ENCODE measurements at places on chromosomes 7 and 10.

DNA sequence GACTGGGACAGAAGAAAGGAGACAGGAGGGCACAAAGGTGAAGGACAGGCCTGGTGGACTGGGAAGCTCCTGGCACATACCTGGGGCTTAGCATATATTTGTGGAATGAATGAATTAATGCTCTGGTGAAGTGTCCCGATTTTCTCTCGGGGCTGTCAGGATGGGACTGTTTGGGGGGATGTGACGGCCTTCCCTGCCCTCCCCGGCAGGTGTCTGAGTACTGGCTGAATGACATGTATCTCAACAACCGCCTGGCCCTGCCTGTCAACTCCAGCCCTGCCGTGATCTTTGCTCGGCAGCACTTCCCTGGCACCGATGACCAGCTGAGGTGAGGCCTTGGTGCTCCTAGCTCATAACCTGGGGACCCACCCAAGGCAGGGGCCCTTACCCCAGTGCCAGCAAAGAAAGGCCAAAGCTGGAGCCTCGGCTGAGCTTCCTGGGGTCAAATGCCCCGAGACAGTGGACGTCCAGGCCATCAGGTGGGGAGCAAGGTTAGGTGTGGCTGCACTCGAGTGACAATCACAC lies 6.5 kb downstream of the CHAT start:
- no peak overlapping the region for H3K27ac ChIP-seq
- H3K4me3 ChIP-seq: no peak overlapping the region
- H3K4me1 ChIP-seq: no peaks in the 10 kb centered on the region
- no peaks in the 10 kb centered on the region for H3K36me3 ChIP-seq
- H3K27me3 ChIP-seq: peaks cover 97% of the 10 kb centered on the region

GRCh38 chr7:141915565-141915964 lies 634 bp upstream of the OR9A4 start:
- H3K36me3 ChIP-seq: no peaks in the 10 kb centered on the region
- no peak for DNase-seq
- no peaks in the 10 kb centered on the region for H3K4me1 ChIP-seq
- H3K27ac ChIP-seq: no peak overlapping the region
- H3K4me3 ChIP-seq: no peak overlapping the region

GRCh38 chr7:112937651-112938415 lies 147.6 kb upstream of the TMEM168 start:
- H3K4me3 ChIP-seq: peak overlapping the region; percentile 93
- peaks cover 57% of the 10 kb centered on the region for H3K4me1 ChIP-seq
- no peak overlapping the region for H3K27ac ChIP-seq
- DNase-seq: no peak
- peaks cover 5% of the 10 kb centered on the region for H3K36me3 ChIP-seq

DNA sequence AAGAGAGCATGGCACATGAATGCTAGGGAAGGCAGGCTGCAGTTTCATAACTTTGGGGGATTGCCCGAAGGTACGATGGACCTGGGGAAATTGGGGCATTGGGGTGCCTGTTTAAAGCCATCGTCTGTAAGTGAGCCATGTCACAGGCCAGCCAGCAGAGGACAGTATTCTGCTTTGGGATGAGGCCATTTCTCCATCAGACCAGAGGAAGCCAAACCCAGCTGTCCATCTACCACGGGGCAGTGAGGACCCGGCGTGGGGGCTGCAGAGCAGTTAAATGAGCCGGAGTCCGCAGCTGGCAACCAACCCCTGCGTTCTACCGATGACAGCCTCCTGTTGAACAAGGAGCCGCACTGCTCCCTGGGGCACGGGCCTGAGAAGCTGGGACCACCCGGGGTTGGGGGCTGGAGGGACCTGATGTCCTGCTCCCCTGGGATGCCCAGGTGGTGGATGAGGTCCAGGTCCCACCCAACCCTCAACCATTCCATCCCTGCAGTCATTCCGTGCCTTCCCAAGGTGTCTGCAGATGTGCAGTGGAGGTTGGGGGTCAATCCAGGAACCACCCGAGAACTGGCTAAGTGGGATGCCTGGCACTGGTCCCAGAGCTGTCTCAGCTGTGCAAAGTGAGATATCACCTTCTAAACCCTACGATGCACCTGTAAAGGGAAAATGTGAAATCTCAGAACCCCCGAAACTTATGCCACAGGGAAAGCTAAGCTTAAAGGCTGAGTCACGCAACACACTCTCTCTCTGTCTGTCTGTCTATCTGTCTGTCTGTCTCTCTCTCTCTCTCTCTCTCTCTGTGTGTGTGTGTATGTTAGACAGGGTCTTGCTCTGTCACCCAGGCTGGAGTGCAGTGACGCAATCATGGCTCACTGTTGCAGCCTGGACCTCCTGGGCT lies 12.1 kb upstream of the RHBDD2 start:
- no peak overlapping the region for H3K27ac ChIP-seq
- peak; percentile 45 for DNase-seq
- H3K4me1 ChIP-seq: peaks cover 5% of the 10 kb centered on the region
- H3K4me3 ChIP-seq: no peak overlapping the region

DNA sequence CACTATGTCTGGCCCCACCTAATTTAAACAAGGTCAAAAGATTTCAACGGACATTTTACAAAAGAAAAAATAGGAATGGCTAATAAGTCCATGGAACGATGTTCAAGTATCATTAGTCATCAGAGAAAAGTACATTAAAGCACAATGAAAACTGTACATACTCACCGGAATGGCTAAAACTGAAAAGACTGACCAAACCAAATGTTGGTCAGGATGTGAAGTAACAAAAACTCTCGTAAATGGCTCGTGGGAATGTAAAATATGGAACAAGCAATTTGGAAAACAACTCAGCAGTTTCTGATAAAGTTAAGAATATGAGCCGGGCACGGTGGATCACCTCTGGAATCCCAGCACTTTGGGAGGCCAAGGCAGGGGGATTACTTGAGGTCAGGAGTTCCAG lies 65.7 kb upstream of the PARD3 start:
- no peak for DNase-seq
- H3K36me3 ChIP-seq: no peaks in the 10 kb centered on the region
- H3K4me3 ChIP-seq: no peak overlapping the region
- H3K27ac ChIP-seq: no peak overlapping the region
- no peaks in the 10 kb centered on the region for H3K4me1 ChIP-seq

GRCh38 chr10:72248468-72249151 lies 25.1 kb upstream of the DDIT4 start:
- H3K4me1 ChIP-seq: peaks cover 99% of the 10 kb centered on the region
- no peaks in the 10 kb centered on the region for H3K36me3 ChIP-seq
- peak overlapping the region; percentile 97 for H3K27ac ChIP-seq
- H3K27me3 ChIP-seq: no peaks in the 10 kb centered on the region
- DNase-seq: peak; percentile 88
